ENCODE measurements at places on chromosomes 2 and 18. TPM values are rescaled to one million over a fixed set of nuclear protein-coding genes. Genes with fewer than 3 reads are reported as not detected.

DNA sequence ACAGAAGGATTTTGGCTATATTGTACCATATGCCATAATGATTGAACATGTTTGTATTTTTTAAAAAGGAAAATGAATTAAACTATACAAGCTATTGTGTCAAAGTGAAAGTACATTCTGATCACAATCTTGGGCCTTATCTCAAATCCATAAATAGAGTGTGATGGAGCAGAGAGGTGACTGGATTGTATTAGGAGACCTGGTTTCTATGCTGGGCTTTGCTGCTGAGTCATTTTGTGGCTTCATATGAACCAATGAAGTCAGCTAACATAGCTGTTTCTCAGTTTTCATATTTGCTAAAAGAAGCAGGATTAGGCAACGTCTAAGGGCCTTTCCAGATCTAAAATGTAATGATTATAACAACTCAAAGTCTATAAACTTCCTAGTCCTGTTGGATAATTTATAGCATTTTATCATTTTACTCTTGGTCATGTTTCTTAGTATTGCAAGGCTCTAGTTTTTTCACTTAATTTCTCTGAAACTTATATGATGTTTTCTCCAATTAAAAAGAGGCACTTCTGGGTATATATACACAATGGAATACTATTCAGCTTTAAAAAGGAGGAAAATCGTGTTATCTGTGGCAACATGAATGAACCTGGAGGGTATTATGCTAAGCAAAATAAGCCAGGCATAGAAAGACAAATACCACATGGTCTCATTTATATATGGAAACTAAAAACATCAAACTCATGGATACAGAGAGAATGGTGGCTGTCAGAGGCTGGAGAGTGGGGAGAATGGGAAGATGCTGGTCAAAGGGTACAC lies 112.3 kb downstream of the MEP1B start:
- no peak for DNase-seq

- DNase-seq, result no peak
Observed at GRCh38 chr2:74441170-74441689, 507 bp downstream of the RTKN start.

- no peak for DNase-seq
Observed at GRCh38 chr18:50138181-50139064, 56.5 kb downstream of the MYO5B start.

DNA sequence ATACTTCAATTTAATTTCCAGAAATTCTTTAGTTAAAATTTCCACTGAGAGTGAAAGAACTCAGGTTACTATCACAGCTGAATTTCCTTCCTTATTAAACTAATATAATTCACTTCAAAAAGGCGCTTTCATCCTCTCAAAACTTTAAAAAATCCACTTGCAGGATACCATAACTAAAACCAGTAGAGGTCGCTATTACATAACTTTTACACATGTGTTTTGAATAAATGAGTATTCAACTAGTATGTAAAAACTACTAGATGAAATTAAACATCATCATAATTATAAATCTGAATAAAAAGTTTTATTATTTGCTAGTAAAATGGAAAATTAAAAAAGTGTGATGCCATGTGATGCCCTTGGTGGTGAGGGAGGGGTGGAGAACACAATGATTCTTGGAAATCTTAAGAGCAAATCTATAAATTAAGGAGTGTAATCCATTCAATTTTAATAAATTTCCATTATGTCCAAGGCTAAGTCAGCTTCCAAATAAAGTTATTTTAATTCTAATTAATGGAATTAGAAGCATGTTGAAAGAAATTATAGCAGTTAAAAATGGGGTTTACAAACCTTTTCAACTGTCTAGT lies 61.4 kb downstream of the SOS1 start:
- DNase-seq, result no peak

GRCh38 chr2:30583204-30583749 lies 136.2 kb downstream of the LCLAT1 start:
- DNase-seq, result no peak

DNA sequence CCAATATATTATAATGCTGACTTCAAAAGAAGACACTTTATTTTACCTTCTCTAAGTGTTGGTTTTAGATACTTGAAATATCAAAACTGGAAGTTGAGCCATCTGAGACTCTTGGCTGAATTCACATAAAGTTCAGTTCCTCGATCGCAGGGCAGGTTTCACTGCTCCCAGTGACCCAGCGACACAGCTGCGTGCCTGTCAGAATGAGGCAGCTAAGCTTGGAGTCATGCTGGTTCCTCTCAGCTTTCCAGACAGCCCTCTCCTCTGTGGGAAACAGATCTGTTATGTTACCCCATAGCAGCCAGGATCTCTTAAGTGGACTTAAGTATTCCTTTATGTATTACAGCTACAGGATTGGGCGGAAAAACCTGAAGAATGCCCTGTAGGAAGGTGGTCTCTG lies 142.8 kb upstream of the ALPP start:
- DNase-seq, result no peak

DNA sequence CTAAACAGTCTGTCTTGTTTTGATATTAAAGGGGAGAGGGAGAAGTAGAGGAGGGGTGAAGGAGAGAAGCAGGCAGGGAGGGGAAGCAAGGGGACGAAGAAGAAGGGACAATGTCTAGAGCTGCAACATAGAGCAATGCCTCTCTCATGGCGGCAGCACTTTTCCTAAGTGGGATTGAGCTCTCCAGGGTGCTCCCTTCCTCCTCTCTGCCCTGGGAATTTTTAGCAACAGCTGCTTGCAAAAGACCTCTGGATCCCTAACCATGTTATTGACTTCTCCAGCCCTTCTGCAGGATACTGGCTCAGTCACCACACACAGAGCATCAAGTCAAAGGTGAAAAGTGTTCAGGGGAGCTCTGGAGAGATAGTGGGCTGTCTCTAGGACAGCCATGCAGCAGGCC lies 734.9 kb downstream of the EPHA4 start:
- DNase-seq, result no peak

GRCh38 chr2:148981324-148981723 lies 57.2 kb upstream of the LYPD6B start:
- DNase-seq, result no peak

Gene HOXD9
- 0.44 TPM for total RNA-seq

Gene CD28
- not detected for total RNA-seq

GRCh38 chr2:207791579-207792243 lies 22.0 kb upstream of the FZD5 start:
- DNase-seq, result no peak

- DNase-seq, result no peak
Observed at GRCh38 chr2:25976983-25977741, 5.1 kb downstream of the KIF3C start.

- no peak for DNase-seq
Observed at GRCh38 chr2:12665334-12665733, 51.4 kb upstream of the TRIB2 start.

DNA sequence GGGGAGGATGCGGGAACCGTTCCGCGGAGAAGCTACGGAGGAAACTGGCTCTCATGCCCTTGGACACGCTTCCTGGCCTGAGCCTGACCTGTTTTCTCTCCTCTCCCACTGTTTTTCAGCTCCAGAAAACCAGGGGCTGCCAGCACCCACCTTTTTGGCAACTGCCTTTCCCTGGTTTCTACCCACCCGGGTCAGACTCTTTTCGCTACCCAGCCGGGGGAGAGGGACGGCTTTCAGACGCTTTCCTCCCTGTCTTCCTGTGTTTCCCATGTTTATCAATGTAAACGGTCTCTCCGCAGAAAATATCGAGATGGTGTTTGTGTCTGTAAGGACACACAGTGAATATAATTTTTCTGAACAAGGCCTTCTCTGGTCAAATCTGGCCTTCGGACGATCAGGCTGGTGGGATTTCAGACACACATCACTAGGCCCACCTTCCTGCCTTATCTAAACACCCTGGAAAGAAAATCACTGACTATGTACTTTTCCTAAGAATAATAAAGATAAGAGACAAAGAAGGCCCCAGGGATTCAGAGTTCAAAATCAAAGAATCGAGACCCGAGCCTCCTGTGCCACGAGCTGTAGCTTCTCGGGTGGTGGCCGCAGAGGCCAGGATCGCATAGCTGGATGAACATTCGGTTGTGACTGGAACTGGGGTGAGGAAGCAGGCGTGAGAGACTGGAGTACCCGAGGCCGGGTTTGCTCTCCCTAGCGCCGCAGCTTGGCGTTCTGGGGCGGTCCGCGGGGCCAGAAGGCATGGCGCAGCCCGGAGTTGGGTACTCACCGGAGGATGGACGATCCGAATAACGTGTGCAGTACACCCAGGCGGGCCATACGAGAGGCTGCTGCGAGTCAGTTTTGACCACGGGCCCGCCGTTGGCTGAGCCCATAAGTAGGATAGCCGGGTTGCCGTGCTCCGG lies 1.7 kb downstream of the EN1 start:
- no peak for DNase-seq

DNA sequence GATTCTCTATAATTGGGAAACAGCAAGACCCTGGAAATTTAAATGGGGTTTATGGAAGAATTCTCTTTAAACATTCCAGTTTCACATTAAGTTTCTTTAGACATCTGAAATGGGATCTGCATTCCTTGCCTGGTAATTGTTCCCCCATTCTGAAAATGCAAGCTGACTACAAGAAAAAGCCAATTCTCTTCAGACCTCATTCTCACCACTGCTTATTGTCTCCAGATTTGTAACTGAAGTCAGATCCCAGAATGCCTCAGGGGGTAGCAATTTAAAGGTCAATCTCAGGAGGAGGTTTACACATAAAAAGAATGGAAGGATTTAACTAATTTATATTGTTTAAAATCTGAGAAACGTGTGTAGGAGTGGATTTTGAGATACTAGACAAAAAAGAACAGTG lies 41.2 kb downstream of the COL3A1 start:
- DNase-seq, result no peak

- no peak for DNase-seq
Observed at GRCh38 chr2:68387408-68388350, 22.6 kb downstream of the PLEK start.

DNA sequence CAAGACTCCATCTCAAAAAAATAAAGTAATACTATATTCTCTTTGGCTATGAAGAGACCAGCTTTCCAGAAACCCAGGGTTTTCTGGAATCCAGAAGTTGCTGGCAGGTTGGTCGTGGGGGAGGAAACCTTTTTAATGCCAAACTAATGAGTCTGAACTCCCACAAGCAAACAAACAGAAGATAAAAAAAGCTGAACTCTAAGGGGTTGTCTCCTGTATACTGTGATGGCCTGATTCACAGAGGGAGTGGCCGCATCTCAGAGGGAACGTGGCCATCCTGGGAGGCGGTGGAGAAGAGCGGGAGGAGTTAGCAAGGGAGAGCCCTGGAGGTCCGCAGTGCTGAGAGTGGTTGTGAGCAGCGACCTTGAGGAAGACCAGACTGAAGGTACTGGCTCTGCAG lies 36.1 kb downstream of the LIMS1 start:
- no peak for DNase-seq

GRCh38 chr2:15201009-15201408 lies 360.1 kb downstream of the NBAS start:
- no peak for DNase-seq

- DNase-seq, result no peak
Observed at GRCh38 chr2:20525041-20526035, 78.5 kb downstream of the RHOB start.

DNA sequence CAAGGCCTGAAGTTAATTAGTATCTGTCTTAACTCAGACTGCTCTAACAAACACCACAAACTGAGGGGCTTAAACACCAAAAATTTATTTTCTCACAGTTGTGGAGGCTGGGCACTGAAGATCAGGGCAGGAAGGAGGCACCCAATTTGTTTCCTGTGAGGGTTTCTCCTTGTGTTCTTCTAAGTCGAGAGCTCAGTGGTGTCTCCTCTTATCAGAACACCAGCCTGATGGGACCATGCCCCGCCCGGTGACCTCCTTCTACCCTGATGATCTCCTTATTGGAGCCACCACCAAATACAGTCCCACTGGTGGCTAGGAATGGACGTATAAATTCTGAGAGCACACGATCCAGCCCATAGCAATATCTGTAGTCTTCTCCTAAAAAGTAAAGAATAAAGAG lies 20.5 kb downstream of the TMEM18 start:
- DNase-seq, result no peak

- no peak for DNase-seq
Observed at GRCh38 chr2:4278392-4278791, 575.0 kb downstream of the DCDC2C start.

Gene AGBL5
- 17.3 TPM for total RNA-seq

Gene PLB1
- total RNA-seq, result not detected

DNA sequence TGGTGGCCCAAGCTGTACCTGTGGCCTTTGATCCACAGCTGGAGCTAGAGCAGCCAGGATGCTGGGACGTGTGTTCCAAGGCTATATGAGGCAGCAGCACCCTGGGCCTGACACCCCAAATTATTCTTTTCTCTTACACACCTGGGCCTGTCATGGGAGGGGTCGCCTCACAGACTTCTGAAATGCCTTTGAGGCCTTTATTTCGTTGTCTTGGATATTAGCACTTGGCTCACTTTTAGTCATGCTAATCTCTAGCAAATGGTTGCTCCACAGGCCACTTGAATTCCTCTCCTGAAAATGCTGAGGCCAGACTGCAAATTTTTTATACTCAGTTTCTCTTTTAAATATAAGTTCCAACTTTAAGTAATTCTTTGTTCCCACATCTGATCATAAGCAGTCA lies 22.0 kb upstream of the IL1R2 start:
- no peak for DNase-seq

GRCh38 chr2:120226316-120226715 lies 3.1 kb upstream of the TMEM185B start:
- no peak for DNase-seq

Gene PLEKHH2
- total RNA-seq, result 0.71 TPM

Gene PRSS56
- total RNA-seq, result not detected

GRCh38 chr18:72867746-72868584 lies at the start of gene NETO1:
TSS of gene NETO1 (minus strand) at chr18:72867987. CDS start at chr18:72867291, 696 bp downstream.
- DNase-seq, result peak; percentile 72

GRCh38 chr2:20771299-20771698 lies 51.6 kb downstream of the LDAH start:
- no peak for DNase-seq

DNA sequence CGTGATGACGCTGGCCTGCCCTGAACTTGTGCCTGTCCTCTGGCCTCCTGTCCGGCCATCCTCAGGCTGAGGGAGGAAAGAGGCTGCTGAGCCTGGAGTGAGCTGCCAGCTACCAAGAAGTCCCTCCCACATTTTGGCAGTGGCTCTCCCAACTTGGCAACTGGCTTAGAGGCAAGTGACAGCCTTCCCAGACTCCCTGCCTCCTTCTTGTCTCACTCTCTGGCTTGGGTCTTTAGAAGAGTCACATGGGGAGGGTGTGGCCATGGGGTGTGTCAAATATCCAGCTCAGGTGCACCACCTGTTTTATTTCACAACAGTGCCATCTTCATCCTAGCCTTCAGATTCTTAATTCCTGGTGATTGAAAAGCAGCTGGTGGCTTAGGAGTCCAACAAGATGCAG lies 222.9 kb downstream of the PRKCE start:
- DNase-seq, result no peak

DNA sequence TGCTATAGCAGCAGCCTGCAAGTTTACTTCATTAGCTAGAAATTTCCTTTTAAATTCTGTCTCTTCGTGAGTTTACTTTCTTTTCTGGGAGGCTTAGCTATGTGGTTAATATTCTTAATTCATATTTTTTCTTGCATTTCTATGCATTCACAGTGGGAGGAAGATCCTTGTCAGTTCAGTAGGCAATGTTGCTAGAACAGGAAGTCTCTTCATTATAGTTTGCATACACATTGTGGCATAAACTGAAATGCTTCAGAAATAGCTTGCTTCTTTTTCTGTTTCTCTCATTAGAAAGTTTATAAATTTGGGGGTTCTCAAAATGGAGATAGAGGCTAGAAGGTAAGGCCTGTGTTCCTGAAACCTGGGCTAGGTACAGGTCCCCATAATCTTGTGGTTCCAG lies 8.1 kb upstream of the ARHGAP15 start:
- no peak for DNase-seq

GRCh38 chr2:98180456-98180855 lies 93.5 kb downstream of the VWA3B start:
- DNase-seq, result no peak

- no peak for DNase-seq
Observed at GRCh38 chr2:17752246-17752645, 1.4 kb downstream of the SMC6 start.
